ENCODE measurements at places on chromosomes 7 and 10.

- DNase-seq: no peak
Measured at GRCh38 chr7:20238754-20239324, 21.7 kb upstream of the MACC1 start.

GRCh38 chr10:43203448-43204041 is 63.3 kb downstream of the RASGEF1A start:
- no peak for DNase-seq

- DNase-seq: peak; percentile 17
Measured at GRCh38 chr10:26441491-26442214, 3.5 kb downstream of the APBB1IP start.

GRCh38 chr7:148706368-148706767 is 7.7 kb downstream of the CUL1 start:
- no peak for DNase-seq

GRCh38 chr7:91212582-91212981 is 51.7 kb upstream of the FZD1 start:
- DNase-seq: no peak

DNA sequence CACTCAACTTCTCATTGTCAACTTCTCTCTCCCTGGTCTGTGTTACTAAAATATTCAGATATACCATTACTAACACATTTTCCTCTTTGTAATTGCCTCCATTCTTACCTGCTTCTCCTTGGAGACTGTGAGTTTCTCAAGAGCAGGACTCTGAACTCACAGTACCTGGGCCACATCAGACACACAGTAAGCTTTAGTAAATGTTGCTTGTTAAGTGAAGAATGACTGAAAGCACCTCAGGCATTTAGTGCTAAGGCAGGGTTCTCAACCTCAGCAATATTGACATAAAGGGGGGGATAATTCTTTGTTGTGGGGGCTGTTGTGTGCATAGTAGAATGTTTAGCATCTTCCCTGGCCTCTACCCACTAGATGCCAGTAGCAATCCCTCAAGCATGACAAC is 72.0 kb upstream of the RAB11FIP2 start:
- DNase-seq: no peak

GRCh38 chr7:47038621-47039020 is 543.3 kb downstream of the TNS3 start:
- no peak for DNase-seq

All from stimulated activated CD4-positive, alpha-beta T cell treated with anti-CD3 and anti-CD28 coated beads, Interleukin-4, amount 100 ng/mL, for 4 hours (primary cell).